Osteocyte (in vitro differentiated cells): ENCODE measurements at places on chromosomes 7 and 10. TPM values are rescaled to one million over a fixed set of nuclear protein-coding genes. Genes with fewer than 3 reads are reported as not detected.

GRCh38 chr10:119680650-119681081 lies 29.5 kb downstream of the BAG3 start:
- no peak for DNase-seq

The TMEM213 gene
- total RNA-seq: not detected in 2 replicates

DNA sequence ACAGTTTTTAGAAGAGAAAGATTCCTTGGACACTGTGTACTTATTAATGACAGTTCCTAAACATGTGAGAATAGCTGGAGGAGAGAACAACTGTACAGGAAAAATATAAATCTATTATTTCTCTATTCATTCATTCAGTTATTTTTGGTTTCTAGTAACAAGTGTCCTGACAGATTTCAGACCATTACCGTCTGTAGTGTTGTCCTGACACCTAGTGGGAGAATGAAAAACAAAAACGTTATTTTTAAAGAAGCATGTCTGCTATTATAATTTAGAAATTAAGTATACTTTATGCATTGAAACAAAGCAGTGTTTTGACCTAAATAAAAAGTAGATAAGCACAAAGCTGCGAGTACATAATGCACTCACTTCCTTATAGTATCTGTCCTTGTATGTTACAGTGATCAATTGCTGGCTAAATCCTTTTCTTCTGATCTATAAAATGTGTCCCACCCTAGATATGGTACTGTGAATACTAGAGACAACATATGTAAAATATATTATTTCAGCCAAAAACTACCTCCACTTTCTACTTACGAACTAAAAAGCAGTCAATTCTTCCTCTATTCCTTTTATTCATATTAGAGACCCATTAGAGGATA lies 575.6 kb downstream of the ARL4A start:
- DNase-seq: no peak

The FXYD4 gene
- total RNA-seq: not detected in 2 replicates

The VIPR2 gene
- 0.19 and 0.39 TPM in 2 replicates for total RNA-seq

The TET1 gene
- total RNA-seq: 20.4 and 20.9 TPM in 2 replicates

DNA sequence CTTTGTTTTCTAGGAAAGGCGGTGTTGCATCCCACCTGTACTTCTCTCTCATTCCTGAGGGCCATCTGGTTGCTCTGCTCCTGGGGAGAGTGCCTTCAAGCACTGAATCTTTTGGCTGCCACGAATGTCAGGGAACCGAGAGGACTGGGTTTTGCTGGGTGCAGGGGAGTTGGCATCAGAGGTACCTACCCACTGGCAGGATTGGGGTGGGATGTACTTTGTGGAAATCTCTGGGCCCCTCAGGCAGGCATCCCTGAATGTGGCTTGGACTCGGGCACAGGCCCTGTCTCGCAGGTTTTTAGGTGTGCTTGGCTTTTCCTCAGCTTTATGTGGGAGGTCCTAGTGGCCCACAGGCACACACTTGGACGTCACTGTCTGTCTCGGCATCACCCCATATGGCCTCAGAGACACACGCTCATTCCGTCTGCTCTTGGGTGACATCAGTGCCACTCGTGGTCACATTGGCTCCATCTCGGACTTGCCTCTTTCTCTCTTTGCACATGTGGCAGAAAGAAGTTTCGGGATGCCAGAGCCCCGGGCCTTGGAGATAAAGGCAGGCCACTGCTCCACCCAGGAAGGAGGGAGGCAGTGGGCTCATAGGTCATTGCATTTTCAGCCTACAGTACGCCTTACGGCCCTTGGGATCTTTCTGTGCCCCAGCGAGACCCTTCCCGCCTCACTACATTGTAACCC lies 325.6 kb downstream of the ZNF716 start:
- peak; percentile 66 for DNase-seq

The NEUROD6 gene
- total RNA-seq: not detected in 2 replicates

The NPFFR1 gene
- not detected in 2 replicates for total RNA-seq

GRCh38 chr10:133474665-133475424 lies 21.1 kb downstream of the SCART1 start:
- DNase-seq: peak; percentile 62
